ENCODE measurements at places on chromosomes 1 and 21.

DNA sequence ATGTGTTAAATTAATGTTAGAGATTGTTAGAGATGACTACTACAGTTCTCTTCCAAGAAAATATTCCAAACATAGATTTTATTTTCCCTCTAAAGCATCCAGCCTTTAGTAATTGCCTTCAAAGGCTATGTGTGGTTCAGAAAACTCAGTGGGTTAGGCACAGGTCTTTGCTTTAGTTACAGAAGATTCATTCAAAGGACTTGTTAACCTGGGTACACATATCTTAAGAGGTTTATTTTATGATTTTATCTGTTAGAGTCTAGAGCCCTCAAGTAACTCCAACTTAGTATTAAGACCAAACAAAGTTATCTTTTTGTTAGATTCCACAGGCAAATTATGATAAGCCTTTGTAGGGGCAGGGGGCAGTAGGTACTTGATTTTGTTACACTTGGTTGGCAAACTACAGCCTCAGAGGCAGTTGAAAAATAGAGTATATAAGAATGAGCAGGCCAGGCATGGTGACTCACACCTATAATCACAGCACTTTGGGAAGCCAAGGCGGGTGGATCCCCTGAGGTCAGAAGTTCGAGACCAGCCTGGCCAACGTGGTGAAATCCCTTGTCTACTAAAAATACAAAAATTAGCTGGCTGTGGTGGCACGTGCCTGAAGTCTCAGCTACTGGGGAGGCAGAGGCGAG lies 37.9 kb downstream of the CXADR start:
- DNase-seq, result no peak

DNA sequence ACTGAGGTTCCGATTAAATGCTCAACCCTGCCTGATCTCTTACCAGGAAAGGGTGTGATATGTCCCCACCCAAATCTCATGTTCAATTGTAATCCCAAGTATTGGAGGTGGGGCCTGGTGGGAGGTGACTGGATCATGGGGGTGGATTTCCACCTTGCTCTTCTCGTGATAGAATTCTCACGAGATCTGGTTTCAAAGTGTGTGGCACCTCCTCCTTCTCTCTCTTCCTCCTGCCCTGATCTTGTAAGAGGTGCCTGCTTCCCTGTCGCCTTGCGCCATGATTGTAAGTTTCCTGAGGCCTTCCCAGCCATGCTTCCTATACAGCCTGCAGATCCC lies 34.9 kb downstream of the RSPH1 start:
- DNase-seq, result no peak

DNA sequence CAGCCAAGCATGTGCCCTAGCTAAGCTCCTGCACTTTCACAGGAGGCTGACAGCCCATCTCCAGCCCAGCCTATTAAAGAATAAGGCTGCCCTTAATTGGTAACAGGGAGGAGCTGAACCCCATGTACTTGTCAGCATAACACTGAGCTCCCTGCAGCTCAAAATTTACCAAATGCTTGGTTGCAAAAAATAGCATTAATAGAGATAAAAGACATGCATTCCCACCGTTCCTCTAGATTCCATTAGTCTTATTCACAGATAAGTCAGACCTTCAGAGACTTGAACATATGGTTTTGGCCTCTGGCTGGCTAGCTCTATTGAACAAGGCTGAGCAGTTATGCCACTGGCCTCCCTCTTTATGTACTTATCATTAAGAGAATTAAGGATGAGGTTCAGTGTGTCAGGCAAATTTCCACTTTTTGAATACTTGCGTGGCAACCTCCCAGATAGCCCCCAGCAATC lies 29.2 kb downstream of the OLFML3 start:
- DNase-seq, result peak; percentile 87

- DNase-seq, result no peak
These were observed 9.4 kb downstream of the E2F2 start for GRCh38 chr1:23521588-23521987.

DNA sequence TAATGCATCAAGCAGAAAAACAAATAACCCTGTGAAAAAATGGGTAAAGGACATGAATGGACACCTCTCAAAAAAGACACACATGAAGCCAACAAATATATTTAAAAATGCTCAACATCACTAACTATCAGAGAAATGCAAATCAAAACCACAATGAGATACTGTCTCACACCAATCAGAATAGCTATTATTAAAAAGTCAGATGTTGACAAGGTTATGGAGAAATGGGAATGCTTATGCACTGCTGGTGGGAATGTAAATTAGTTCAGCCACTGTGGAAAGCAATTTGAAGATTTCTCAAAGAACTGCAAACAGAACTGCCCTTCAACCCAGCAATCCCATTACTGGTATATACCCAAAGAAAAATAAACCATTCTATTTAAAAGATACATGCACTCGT lies 86.6 kb upstream of the TNFSF4 start:
- DNase-seq, result no peak
